ENCODE measurements at places on chromosomes 7 and 10.

DNA sequence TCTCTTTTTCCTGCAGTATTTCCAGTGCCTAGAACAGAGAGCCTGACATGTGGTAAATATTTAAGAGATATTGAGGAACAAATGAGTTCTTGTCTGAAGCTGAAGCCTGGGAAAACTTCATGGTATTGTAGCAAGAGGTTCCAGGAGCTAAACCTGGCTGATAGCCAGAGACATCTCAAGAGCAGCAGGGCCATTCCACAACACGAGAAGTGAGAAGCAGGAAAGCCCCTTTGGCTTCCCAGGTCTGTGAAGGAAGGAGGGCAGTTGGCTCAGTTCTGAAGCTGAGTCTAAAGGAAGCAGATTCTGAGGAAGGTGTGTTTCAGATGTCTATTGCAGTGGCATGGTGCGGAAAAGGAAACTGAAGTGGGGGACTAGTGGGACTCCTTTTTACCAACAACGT lies 63.8 kb upstream of the FAM204A start:
- H3K4me1 ChIP-seq, result no peaks in the 10 kb centered on the region
- no peaks in the 10 kb centered on the region for H3K27me3 ChIP-seq
- no peak overlapping the region for H3K4me3 ChIP-seq
- no peak overlapping the region for H3K27ac ChIP-seq

DNA sequence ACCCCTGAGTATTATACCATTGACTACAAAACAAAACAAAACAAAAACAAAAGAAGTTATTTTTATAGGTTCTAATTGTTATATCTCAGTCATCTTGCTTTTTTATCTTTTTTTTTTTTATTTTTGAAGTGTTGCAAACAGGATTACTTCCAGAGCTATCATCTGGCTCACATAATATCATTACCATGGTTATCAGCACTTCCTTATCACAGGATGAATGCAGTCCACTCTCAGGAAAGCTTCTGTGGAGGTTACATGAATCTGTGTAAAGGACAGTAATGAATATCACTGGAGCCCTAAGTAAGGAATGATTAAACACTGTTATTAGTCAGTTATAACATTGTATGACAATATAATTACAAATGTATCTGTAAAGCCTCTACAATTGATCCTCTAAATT lies 451.5 kb downstream of the PLXDC2 start:
- H3K4me3 ChIP-seq, result no peak overlapping the region
- no peaks in the 10 kb centered on the region for H3K4me1 ChIP-seq
- H3K27me3 ChIP-seq, result no peaks in the 10 kb centered on the region
- H3K27ac ChIP-seq, result no peak overlapping the region
- no peaks in the 10 kb centered on the region for H3K36me3 ChIP-seq
- no peak for DNase-seq

DNA sequence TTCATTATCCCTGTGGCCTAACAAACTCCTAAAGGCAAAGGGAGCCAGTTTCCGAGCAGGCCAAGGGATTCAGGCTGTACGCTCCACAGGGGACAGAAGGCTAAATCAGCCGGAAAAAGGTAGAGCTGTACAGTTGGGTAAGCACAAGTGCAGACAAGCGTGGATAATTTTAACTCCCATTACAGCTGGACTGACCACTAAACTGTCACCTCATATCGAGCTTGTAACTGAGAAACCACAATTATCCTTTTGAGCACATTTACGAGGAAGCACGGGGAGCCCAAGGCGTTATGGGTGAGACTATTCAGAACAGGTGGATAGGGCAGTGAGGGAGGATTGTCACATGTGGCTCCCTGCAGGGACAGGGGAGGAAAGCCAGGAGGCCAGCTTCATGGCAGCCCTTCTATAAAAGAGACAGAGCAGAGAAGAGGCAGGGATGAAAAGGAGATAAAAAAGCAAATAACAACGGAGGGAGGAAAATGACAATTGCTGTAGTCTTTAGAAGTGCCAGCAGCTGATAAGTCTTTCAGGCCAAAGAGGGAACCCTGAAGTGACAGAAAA lies 288.0 kb downstream of the FGFR2 start:
- no peak for DNase-seq
- no peak overlapping the region for H3K4me3 ChIP-seq
- H3K27ac ChIP-seq, result no peak overlapping the region
- H3K4me1 ChIP-seq, result no peaks in the 10 kb centered on the region

DNA sequence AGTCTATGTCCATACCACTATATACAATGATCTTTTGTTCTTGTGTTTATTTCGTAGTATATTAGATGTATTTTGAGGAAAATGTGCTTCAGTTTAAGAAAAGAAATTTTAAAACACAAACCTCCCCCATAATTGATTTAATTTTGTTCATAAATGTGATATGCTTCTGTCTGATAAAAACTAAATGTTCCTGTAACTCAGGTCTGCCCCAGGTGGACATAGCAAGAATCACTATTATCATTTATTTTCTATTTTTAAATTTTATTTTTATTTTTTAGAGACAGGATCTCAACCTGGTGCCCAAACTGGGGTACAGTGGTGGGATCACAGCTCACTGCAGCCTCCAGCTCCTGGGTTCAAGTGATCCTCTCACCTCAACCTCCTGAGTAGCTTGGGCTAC lies 43.2 kb downstream of the BEND7 start:
- no peaks in the 10 kb centered on the region for H3K36me3 ChIP-seq
- no peak overlapping the region for H3K4me3 ChIP-seq
- peaks cover 6% of the 10 kb centered on the region for H3K4me1 ChIP-seq
- DNase-seq, result no peak
- H3K27me3 ChIP-seq, result no peaks in the 10 kb centered on the region

GRCh38 chr10:121070275-121071070 lies 219.3 kb downstream of the WDR11 start:
- H3K4me1 ChIP-seq, result no peaks in the 10 kb centered on the region
- H3K27ac ChIP-seq, result no peak overlapping the region
- no peak for DNase-seq
- no peak overlapping the region for H3K4me3 ChIP-seq
- no peaks in the 10 kb centered on the region for H3K27me3 ChIP-seq
- H3K36me3 ChIP-seq, result no peaks in the 10 kb centered on the region

Measured in naive thymus-derived CD4-positive, alpha-beta T cell (primary cell).